ENCODE measurements at places on chromosomes 11 and 22.

DNA sequence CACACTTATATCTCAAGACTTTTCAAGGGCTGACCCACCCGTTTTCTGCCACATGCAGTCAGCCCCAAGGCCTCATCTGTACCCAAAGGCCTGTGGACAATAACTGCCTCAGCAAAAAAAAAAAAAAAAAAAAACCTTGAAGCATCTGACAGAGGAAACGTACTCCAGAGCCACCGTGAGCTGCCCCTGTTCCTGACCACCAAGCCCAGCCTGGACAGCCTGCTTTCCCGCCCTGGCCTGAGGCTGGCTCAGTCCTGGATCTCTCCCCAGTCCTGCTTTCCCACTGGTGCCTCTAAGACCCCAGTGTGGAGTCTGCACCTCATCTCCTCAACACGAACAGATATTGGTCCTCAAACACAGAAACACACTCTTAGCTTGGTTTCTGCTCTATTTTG, 66.5 kb downstream of the SLC35F2 start:
- no peak for DNase-seq

GRCh38 chr11:11347592-11347991, 5.5 kb downstream of the CSNK2A3 start:
- no peak for DNase-seq

GRCh38 chr22:46951350-46951749, 188.9 kb downstream of the TBC1D22A start:
- DNase-seq: no peak

DNA sequence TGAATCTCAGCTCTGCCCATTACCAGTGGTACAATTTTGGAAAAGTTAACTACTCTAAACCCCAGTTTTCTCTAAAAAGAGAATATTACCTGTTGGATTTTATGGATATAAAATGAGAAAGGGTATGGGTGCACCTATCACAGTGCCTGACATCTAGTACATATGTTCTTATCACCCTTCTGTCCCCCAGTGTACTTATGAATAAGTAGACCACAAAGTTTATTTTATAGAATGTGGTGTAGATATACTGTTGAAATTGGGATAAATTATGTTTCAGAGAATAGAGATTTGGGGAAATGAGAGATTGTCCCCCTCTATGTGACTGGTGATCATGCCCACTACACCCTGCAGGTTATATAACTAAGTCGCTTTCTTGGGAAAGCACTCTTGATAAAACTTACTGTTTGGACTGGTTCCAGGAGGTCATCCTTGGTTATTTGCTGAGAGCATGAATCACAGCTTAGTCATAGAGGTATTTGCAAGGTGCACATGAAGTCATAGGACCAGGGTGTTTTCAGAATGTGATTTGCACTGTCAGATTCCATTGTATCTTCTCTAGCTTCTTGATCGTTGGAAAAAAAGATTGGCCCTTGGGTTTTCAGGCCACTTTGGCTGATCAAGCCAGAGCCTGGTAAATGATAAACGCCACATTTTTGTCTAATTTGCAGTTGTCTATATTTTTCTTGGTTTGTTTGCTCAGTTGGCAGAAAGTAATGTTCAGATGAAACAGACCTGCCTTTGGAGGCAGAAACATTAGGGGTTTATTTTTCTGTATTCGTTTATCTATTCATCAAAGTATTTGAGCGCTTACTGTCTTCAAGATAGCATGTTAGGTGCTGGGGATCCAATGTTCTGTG, 21.3 kb downstream of the STX3 start:
- no peak for DNase-seq

DNA sequence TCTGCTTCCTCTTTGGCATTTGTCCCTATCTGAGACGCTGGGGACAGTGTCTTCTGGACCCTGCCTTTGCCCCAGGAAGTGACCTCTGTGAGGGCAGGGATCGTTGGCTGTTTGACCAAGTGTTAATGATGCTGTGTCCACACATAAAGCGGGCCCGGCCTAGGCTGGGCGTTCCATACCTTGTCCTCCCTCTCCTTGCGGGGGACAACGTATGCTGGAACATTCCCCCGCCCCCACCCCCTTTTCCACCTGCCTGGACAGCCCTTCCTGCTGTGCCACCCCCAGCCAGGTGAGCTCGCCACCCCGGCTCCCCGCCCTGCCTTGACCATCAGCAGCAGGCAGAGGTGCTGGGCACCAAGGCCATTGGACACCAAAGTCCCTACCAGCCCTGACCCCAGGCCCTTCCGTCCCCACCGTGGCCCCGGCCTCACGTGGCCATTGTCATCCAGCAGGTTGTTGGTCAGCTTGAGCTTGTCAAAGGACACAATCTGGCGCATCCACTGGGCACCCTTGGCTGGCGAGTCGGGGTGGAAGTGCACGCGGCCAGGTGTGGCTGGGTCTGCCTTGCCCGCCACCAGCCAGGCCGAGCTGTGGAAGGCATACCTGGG, 4.1 kb upstream of the NUDT8 start:
- no peak for DNase-seq
